ENCODE measurements at places on chromosomes 1 and 21. TPM values are rescaled to one million over a fixed set of nuclear protein-coding genes. Genes with fewer than 3 reads are reported as not detected.

DNA sequence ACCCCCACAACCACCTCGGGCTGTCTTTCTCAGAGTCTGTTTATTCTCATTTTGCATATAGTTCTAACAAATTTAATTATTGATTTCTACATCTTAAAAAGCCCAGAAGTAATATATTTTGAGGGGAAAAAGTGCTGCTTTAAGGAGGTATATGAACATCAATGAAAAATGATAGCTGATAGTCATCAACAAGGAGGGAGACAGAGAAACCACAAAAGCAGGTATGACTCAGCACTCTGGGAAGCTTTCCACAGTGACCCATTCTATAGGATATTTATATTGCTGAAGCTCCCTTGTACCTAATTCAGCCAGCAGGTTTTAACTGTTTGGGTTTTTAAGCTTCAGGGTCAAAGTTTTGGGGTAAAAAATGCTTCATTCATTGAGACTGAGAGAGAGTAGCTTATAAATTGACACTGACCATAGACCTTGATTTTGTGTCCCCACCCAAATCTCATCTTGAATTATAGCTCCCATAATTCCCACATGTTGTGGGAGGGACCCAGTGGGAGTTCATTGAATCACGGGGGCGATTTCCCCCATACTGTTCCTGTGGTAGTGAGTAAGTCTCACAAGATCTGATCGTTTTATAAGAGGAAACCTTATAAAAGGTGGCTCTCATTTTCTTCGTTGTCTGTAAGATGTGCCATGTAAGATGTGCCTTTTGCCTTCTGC lies 27.4 kb downstream of the VANGL1 start:
- DNase-seq, result no peak

DNA sequence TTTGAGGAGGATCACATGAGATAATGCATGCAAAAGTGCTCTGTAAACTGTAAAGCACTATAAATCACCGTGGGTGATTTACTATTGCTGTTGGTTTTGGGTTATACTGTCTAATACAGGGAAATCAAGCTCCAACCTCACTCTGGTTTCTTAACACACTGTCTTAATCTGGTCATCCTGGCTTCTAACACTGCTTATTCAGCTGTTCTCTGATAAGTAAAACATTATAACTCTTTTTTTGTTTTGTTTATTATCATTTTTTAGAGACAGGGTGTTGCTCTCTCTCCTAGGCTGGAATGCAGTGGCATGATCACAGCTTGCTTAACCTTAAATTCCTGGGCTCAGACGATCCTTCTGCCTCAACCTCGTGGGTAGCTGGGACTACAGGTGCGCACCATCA lies 21.9 kb upstream of the LSM10 start:
- DNase-seq, result no peak

GRCh38 chr1:38736399-38736798 lies 123.2 kb downstream of the RRAGC start:
- no peak for DNase-seq

GRCh38 chr1:243487649-243488227 lies 231.9 kb downstream of the SDCCAG8 start:
- no peak for DNase-seq

- peak; percentile 41 for DNase-seq
These were observed 944 bp upstream of the AGO3 start for GRCh38 chr1:35929730-35930592.

GRCh38 chr1:221174330-221174993 lies 295.2 kb downstream of the HLX start:
- peak; percentile 81 for DNase-seq

- DNase-seq, result no peak
These were observed 216.2 kb upstream of the RUNX1 start for GRCh38 chr21:35265170-35265877.

- no peak for DNase-seq
These were observed 604.5 kb downstream of the PLPP3 start for GRCh38 chr1:55974714-55975441.

- no peak for DNase-seq
These were observed 7.0 kb downstream of the TMEM61 start for GRCh38 chr1:54987427-54987826.

- DNase-seq, result peak; percentile 36
These were observed 59.3 kb downstream of the SLC37A1 start for GRCh38 chr21:42572906-42573495.

- DNase-seq, result no peak
These were observed 155.1 kb upstream of the ZC3H12A start for GRCh38 chr1:37319284-37319683.

DNA sequence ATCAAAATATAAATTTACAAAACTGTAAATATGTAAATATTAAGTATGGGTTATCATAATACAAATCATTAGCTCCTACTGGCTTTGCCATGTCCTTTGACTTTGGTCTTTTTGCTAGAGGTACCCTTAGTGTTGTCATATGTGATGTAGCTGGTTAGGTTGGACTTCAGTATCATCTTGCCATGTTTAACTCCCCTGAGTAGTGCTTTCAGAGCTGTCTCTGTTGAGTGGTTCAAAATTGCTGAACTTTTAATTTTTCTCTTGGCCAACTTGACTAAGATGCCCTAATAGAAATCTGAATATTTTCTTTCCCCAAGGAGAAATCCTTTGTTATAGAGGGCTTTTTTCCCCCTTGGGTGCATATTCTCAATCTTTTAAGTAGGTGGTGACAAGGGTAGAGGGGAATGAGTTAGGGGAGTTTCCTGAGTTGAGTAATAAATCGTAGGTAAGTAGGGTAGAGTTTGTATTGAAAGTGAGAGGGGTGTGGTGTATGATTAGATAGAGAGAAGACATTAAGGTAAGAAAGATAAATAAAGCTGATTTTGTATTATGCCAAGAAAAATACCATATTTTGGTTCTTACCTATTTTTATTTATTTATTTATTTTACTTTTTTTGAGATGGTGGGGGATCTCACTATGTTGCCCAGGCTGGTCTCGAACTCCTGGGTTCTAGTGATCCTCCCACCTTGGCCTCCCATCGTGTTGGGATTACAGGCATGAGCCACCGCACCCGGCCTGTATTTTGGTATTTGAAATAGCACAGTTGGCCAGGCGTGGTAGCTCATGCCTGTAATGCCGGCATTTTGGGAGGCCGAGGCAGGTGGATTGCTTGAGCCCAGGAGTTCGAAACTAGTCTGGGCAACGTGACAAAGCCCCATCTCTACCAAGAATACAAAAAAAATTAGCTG lies 21.8 kb downstream of the RPRD2 start:
- no peak for DNase-seq

DNA sequence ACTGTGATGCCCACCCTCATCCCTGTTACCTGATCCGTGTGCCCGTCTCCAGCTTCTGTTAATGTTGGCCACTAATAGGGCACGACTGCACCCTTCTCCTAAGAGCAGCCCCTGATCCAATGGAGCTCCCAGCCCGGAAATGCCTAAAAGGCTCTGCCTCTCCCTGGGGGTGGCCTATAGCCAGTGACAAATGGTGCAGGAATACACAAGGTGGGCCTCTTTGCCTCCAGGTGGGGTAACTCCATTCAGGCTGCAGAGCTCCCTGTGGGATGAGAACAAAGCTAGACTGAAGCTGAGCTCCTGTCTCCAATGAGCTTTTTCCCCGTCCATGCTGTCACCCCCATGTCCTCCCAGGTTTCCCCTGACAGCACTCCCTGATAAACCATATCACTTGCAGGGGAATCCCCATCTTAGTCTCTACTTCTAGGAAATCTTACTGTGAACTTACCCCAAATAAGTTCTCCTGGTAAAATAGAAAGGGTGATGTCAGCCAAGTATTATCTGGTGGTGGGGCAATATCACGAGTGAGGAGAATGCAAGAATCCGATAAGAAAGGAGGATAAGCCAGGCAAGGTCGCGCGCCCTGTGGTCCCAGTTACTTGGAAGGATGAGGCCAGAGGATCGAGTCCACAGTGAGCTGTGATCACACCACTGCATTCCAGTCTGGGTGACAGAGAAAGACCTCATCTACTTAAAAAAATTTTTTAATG lies 18.6 kb downstream of the S100A7A start:
- DNase-seq, result no peak

- peak; percentile 24 for DNase-seq
These were observed 10.6 kb upstream of the S100A11 start for GRCh38 chr1:152047413-152047729.

- DNase-seq, result no peak
These were observed 87.8 kb upstream of the PRMT6 start for GRCh38 chr1:106968644-106969043.

DNA sequence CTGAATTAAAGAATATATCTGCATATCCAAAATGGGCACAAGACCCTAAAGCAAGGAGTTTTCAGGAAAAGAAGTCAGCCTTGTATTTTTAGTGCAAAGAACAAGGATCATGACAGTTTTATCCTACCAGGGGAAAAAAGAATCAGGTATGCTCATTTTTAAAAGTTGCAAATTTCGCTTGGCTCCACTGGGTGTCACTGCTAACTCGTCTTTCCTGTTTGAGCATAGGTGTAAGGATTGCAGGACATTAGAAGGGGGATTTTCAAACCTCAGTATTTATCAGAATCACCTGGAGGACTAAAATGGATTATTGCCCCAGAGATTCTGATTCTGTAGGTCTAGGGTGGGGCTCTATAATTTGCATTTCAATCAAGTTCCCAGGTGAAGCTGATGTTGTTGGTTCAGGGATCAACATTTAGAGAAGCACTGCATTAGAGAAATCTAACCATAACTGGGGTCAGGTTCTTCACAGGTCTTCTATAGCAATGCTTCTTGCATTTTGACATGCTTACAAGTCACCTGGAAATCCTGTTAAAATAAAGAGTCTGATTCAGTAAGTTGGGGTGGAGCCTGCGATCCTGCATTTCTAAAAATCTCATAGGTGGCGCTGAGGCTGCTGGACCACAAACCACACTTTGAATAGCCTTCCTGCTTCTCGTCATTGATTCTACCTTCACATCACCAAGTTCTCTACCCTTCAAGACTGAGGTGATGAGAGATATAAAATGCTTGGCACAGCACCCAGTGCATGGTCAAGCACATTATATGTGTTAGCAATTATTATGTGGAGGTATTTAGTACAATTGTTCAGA lies 39.6 kb downstream of the NUF2 start:
- no peak for DNase-seq

DNA sequence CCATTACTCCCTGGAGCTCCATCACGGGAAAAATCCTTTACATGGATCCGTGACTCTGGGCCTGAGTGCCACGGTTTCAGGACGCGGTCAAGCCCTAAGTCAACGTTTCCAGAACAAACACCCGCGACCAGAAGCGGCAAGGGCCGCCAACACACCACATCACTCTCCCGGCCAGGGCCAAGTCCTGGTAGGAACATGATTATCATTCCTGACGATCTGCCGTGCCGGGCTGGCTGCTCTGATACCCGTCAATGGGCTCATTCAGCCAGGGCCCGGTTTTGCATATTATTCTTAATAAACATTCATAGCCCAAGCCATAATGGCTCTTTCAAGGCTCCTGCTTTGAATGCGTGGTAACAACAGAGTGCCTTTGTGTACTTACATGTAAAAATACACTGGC lies 44.6 kb upstream of the SIM2 start:
- DNase-seq, result no peak

- DNase-seq, result no peak
These were observed 78.4 kb upstream of the CTTNBP2NL start for GRCh38 chr1:112317611-112318062.

DNA sequence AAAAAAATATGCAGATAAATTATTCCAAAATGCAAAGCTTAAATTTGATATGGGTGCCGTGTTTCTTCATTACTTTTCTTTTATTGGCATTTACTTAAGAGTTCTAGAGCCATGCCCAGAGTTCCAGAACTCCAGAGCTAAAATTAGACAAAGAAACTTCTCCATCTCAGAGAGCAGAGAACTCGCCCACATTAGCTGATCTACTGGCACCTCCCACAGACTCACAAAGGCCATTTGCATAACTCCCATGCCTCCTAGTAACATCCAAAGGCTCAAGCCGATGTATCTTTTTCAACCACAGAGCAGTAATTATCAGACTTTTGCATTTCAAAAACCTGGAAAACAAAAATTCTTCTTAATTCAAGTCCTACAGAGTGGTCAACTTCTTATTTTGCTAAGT lies 323.8 kb upstream of the ST6GALNAC5 start:
- DNase-seq, result no peak

GRCh38 chr1:114558544-114558943 lies 22.9 kb downstream of the BCAS2 start:
- no peak for DNase-seq

DNA sequence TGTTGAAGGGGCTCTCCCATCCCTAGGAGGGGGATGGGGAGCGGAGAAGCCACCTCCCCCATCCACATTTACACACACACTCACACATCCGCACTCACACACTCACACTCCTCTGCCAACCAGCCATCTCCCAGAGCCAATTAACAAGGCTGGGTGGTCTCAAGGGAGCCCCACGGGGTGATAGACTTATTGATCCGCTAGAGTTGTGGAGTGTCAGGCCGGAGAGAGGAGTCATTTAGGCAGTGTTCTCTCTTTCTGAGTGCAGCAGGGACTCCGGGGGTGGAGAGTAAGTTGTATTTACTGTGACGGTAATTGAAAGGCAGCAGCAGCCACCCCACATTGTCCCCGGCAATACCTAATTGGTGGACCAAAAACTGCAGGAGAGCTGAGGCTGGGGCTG lies 61.6 kb downstream of the KLHDC7A start:
- no peak for DNase-seq

DNA sequence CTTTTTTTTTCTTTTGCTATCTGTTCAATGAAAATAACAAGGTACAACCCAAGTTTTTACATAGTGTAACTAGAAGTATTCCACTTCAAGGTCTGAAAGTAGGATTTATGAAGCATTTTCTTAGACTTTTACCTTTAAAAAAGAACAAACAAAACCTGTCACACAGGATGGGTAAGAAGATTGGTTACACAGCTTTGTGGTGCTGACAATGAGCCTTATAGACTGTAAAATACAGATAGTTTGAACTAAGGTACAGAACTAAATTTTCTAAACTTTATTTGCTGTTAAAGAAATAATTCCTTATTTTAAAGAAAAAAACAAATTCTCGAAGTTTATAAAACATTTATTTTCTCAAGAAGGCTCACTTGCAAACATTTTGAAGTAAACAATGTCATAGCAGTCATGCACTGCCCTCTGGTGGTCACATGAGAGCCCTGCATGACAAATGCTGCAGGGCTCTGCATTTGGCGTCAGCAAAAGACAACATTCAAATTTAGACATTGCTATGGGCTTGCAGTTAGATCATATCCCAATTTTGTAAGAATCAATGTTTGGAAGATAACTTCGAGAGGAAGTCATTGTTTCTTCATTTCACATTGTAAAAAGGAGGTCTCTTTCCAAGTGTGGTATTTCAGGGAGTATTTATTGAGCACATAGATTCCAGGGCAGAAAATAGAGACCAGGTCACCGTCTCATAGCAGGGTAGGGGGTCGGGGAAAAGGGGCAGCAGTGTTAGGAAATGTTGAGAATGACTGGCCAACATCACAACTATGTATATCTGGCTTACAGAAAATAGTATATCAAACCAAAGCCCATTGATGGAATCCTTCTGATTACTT lies 115.3 kb upstream of the FMN2 start:
- DNase-seq, result peak; percentile 26

- no peak for DNase-seq
These were observed 2065.7 kb downstream of the MRPL39 start for GRCh38 chr21:23541571-23541970.

GRCh38 chr1:204094313-204094729 lies 21.4 kb downstream of the SOX13 start:
- no peak for DNase-seq

GRCh38 chr1:29798699-29799566 lies 562.6 kb downstream of the PTPRU start:
- DNase-seq, result no peak

Gene ASTN1
- total RNA-seq, result 0.04 TPM

Gene AURKAIP1
- total RNA-seq, result 181 TPM

Gene DVL1
- total RNA-seq, result 208 TPM

Gene UMODL1
- not detected for total RNA-seq

Gene PYCR2
- total RNA-seq, result 46.0 TPM

Gene NTRK1
- total RNA-seq, result 0.92 TPM

Gene RPTN
- total RNA-seq, result not detected

Gene TEX38
- total RNA-seq, result not detected

Gene CELA3A
- 0.65 TPM for total RNA-seq
